Activated naive CD8-positive, alpha-beta T cell treated with anti-CD3 and anti-CD28 coated beads, Interleukin-2, amount 10 ng/mL, durations not matched to agents 7 days and 5 days (primary cell): ENCODE measurements at places on chromosomes 2 and 18.

- peak overlapping the region; percentile 58 for H3K27ac ChIP-seq
- H3K36me3 ChIP-seq: no peaks in the 10 kb centered on the region
- H3K4me3 ChIP-seq: peak overlapping the region; percentile 35
- peaks cover 15% of the 10 kb centered on the region for H3K27me3 ChIP-seq
Measured at GRCh38 chr2:130825231-130825965, 11.3 kb upstream of the ARHGEF4 start.

- H3K36me3 ChIP-seq: no peaks in the 10 kb centered on the region
- no peak overlapping the region for H3K27ac ChIP-seq
- H3K4me3 ChIP-seq: no peak overlapping the region
- no peak for DNase-seq
- peaks cover 4% of the 10 kb centered on the region for H3K27me3 ChIP-seq
Measured at GRCh38 chr2:237404413-237404812, 9.6 kb downstream of the COL6A3 start.

DNA sequence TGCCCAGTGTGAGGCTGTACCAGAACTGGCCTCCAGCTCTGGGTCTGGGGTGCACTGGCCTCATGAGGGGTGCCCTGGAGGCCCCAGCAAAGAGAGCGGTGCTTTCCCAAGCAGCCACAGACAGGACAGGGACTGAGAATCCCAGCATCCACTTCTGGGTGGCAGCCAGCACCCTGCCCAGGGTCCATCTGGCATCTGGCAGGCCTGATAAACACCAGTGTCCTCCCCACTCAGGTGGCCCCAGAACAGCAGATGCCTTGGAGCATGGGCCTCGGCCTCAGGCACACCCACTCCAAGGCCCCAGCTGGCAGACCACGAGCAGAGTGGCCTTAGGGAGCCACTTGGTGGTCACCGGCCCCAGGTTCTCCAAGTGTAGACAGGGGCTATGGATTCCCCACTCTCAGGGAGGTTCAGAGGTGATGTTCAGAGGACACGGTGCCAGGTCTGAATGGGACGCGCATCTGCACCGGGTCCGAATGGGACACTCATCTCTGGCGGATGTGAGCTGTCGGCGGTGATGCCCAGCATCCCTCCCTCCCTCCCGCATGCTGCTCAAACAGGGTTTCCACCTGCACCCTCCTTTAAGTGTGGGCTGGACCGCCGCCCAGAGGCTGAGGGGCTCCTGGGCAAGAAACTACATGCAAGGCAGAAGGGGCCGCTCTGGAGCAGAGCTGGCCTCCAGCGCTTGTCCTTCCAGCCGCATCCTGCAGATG lies 82.2 kb upstream of the GPC1 start:
- H3K4me1 ChIP-seq: no peaks in the 10 kb centered on the region
- DNase-seq: peak; percentile 20
- no peaks in the 10 kb centered on the region for H3K36me3 ChIP-seq
- peaks cover 2% of the 10 kb centered on the region for H3K27me3 ChIP-seq

- H3K36me3 ChIP-seq: no peaks in the 10 kb centered on the region
- no peaks in the 10 kb centered on the region for H3K4me1 ChIP-seq
- no peaks in the 10 kb centered on the region for H3K27me3 ChIP-seq
- DNase-seq: no peak
Measured at GRCh38 chr2:21811541-21811940, 687.8 kb downstream of the TDRD15 start.

DNA sequence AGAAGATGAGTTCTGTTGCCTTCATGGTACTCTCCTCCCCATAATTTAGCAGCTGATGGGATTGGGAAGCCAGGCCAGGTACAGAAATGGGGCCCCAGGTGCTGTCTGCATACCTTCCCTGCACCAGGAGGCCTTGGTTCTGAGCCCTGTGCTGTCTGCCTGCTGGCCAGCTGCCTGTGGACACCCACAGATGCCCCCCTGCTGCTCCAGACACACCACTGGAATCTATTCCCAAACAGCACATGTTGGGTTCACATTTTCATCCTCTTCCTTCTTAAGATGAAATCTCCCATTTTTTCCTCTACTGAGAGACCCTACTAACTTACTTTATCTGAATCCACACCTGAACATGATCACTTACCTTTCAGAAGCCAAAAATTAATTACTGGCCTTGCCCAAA lies 152.0 kb upstream of the CCDC68 start:
- H3K27me3 ChIP-seq: no peaks in the 10 kb centered on the region
- H3K36me3 ChIP-seq: no peaks in the 10 kb centered on the region
- H3K4me3 ChIP-seq: no peak overlapping the region
- no peak overlapping the region for H3K27ac ChIP-seq
- no peaks in the 10 kb centered on the region for H3K4me1 ChIP-seq

DNA sequence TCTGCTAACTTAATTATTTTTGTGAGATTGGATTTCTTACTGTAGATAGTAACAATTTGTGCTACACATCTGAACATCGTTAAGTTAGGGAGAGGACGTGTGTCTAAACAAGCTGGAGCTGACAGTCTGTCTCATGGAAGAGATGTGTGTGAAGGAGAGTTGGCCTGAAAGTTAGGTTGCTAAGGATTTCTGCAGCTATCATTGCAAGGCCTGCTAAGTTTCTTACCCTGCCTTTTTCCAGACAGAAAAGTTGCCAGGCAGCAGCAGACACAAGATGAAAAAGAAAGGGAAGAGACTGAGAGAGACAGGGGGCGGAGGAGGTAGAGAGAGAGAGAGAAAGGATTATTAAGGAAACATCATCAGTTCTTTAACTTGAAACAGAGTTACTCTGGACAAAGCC lies 4.1 kb upstream of the LRP1B start:
- no peak for DNase-seq
- no peaks in the 10 kb centered on the region for H3K36me3 ChIP-seq
- H3K27me3 ChIP-seq: peaks cover 21% of the 10 kb centered on the region
- H3K4me1 ChIP-seq: peaks cover 3% of the 10 kb centered on the region

- H3K4me3 ChIP-seq: no peak overlapping the region
- H3K36me3 ChIP-seq: no peaks in the 10 kb centered on the region
- no peaks in the 10 kb centered on the region for H3K27me3 ChIP-seq
- no peaks in the 10 kb centered on the region for H3K4me1 ChIP-seq
Measured at GRCh38 chr18:11237484-11237883, 88.1 kb upstream of the PIEZO2 start.

DNA sequence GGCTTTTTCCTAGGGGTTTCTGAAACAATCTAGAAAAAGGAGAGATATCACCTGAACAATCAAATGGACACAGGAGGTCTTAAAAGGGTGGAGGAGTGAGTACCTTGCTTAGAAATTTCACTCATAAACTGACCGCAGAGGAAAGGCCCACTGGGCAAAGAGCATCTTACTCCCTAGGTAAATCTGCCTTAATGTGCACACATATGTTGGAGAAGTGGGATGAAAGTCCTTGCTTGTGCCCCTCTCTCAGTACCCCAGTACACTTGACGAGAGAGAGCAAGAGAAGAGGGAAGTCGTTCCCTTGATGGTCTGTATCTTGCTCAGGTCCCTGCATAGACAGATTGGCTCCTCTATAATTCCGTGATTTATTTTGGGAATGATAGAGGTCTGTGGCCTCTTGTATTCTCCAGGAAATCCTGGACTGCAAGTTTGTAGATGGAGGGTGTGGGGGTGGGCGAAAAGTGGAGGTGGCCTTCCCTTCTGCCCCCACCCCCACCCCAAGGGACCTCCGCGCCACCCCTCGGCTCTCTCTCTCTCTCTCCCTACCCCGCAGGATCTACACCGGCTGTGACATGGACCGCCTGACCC lies 6.8 kb downstream of the TBR1 start:
- H3K4me1 ChIP-seq: peaks cover 40% of the 10 kb centered on the region
- H3K27me3 ChIP-seq: peaks cover 88% of the 10 kb centered on the region
- no peak overlapping the region for H3K27ac ChIP-seq
- DNase-seq: no peak

- H3K36me3 ChIP-seq: no peaks in the 10 kb centered on the region
- H3K27ac ChIP-seq: no peak overlapping the region
- no peak for DNase-seq
- H3K4me1 ChIP-seq: no peaks in the 10 kb centered on the region
- no peak overlapping the region for H3K4me3 ChIP-seq
Measured at GRCh38 chr2:76984359-76984758, 537.8 kb downstream of the LRRTM4 start.

DNA sequence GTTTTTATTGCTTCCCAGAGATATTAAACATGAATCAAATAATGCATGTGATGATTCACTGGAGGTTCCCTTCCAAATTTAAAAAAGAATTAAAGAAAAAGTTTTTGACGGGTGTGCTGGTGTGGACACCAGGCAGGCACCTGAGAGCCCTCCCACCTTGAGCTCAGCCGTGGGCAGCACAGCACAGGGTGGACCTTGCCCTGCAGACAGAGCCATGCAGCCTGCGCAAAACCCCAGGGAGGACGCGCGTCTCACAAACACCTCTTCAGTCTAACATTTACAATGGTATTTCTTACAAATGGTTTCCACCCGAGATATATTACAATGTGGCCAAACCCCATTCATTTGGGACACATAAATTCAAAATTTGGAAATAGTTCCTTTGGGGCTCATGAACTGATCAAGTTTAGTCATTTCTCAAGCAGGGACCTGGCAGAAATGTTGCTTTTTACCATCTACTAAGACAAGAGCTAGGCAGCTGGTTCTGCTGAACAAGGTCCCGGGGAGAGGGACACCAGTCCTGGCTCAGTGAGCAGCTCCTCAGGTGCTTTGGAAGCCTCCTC lies 45.4 kb downstream of the ODC1 start:
- H3K4me3 ChIP-seq: no peak overlapping the region
- H3K27ac ChIP-seq: no peak overlapping the region
- DNase-seq: no peak
- H3K27me3 ChIP-seq: peaks cover 2% of the 10 kb centered on the region

- H3K4me1 ChIP-seq: no peaks in the 10 kb centered on the region
- peaks cover 2% of the 10 kb centered on the region for H3K27me3 ChIP-seq
- H3K36me3 ChIP-seq: no peaks in the 10 kb centered on the region
- DNase-seq: no peak
Measured at GRCh38 chr2:179604598-179604997, 256.8 kb downstream of the ZNF385B start.

- H3K36me3 ChIP-seq: peaks cover 4% of the 10 kb centered on the region
- DNase-seq: no peak
- no peak overlapping the region for H3K27ac ChIP-seq
Measured at GRCh38 chr2:54267577-54267976, 11.5 kb upstream of the TSPYL6 start.

DNA sequence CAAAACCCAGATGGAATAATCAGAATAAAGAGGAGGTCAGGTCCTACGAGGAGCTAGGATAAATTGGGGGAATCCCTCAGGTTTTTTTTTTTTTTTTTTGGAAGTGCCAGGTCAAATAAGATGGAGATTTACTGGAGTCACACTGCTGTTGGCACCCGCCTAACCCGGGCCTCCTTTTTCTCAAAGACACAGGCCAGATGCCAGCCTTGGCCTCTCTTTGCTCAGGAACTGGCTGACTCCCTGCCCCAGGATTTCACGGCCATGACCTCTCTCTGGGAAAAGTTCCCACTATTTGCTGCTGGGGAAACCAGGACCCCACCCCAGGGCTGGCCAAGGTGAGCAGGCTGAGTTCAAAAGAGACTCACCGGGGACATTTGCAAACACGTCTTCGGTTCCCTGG lies 2.5 kb downstream of the CD8A start:
- peak overlapping the region; percentile 99 for H3K27ac ChIP-seq
- H3K36me3 ChIP-seq: peaks cover 51% of the 10 kb centered on the region
- H3K27me3 ChIP-seq: no peaks in the 10 kb centered on the region
- H3K4me1 ChIP-seq: peaks cover 55% of the 10 kb centered on the region
- DNase-seq: peak; percentile 47
- H3K4me3 ChIP-seq: peak overlapping the region; percentile 93

- no peak for DNase-seq
- no peaks in the 10 kb centered on the region for H3K27me3 ChIP-seq
Measured at GRCh38 chr2:172244419-172245130, 141.9 kb upstream of the DLX2 start.

GRCh38 chr2:160394153-160394552 lies 99.5 kb downstream of the RBMS1 start:
- H3K36me3 ChIP-seq: peaks cover 23% of the 10 kb centered on the region
- peak overlapping the region; percentile 75 for H3K4me3 ChIP-seq
- H3K27ac ChIP-seq: peak overlapping the region; percentile 84
- H3K27me3 ChIP-seq: no peaks in the 10 kb centered on the region
- DNase-seq: no peak
- peaks cover 53% of the 10 kb centered on the region for H3K4me1 ChIP-seq

DNA sequence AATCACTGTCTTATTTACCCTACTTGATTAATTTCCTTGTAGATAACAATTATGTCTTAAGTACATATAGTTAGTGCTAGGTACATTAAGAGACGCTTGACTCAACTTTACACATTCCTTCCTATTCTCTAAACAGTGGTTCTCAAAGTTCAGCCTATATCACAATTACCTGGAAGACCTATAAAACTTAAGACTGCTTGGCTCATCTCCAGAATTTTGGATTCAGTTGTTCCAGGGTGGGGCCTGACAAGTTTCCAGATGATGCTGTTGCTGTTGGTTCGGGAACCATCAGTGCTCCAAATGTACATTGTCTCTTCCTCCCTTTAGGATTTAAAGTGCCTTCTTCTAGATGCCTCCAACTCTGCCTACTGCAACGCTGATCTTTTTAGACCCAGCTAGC lies 4.0 kb downstream of the PPP3R1 start:
- no peak overlapping the region for H3K4me3 ChIP-seq
- H3K4me1 ChIP-seq: peaks cover 7% of the 10 kb centered on the region
- DNase-seq: no peak
- peaks cover 13% of the 10 kb centered on the region for H3K36me3 ChIP-seq

DNA sequence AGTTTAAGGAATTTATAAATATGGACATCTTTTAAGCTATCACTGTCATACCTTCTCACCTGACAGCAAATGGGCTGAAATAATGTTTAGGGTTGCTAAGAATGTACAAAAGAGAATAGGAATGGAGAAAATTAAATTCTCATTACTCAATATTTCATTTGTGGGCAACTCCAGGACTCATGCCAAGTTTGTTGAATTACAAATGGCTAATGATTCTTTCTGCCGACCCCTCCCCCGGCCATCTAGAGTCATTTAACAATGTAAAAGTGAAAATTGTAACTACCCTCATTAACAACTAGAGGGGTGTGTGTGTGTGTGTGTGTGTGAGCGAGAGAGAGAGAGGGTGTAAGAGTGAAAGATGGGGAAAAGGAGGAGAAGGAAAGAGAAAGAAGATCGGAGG lies 708.5 kb upstream of the FAM98A start:
- H3K4me3 ChIP-seq: no peak overlapping the region
- H3K27me3 ChIP-seq: peaks cover 2% of the 10 kb centered on the region
- H3K36me3 ChIP-seq: no peaks in the 10 kb centered on the region

DNA sequence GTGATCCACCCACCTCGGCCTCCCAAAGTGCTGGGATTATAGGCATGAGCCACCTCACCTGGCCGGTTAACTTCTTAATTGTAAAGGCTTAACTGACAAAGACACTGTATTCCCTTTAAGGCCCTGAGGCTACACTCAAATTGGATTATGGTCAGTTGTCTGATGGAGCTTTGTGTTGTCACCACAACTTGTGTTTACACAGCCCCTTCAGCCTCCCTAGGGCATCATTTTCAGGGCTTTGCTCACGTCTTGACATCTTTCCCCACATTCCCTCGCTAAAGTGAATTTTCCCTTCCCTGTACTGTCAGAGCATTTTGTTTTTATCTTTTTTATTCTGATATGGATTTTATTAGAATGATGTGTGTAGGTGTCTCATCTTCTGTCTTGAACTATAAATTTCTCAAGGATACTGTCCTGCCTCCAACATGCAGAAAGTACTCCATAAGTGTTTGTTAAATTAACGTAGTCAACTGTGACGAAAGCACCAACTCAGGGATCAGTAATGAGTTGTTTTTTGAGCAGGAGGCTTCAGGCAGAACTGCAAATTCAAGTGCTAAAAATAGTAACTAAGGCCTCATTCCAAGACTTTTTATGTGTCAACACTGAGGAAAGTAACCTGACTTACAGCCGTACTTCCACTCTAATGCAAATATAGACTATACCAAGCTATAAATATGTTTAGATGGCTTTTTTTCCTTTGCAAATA lies 77.1 kb upstream of the NARS1 start:
- no peak overlapping the region for H3K27ac ChIP-seq
- H3K36me3 ChIP-seq: peaks cover 2% of the 10 kb centered on the region
- no peaks in the 10 kb centered on the region for H3K27me3 ChIP-seq
- no peak for DNase-seq
- H3K4me1 ChIP-seq: no peaks in the 10 kb centered on the region
- H3K4me3 ChIP-seq: no peak overlapping the region
